IgD-negative memory B cell (primary cell): ENCODE measurements at places on chromosomes 2 and 18. TPM values are rescaled to one million over a fixed set of nuclear protein-coding genes. Genes with fewer than 3 reads are reported as not detected.

EDAR gene
- polyA plus RNA-seq = 0.26 TPM

RETSAT gene
- 10.6 TPM for polyA plus RNA-seq

GAREM1 gene
- not detected for polyA plus RNA-seq

COLEC11 gene
- polyA plus RNA-seq = not detected

LIPG gene
- polyA plus RNA-seq = not detected

RBM44 gene
- polyA plus RNA-seq = 0.11 TPM

TEKT4 gene
- polyA plus RNA-seq = not detected

CDC42EP3 gene
- polyA plus RNA-seq = 68.3 TPM

HK2 gene
- polyA plus RNA-seq = 4.3 TPM

GDF7 gene
- 0.74 TPM for polyA plus RNA-seq

FN1 gene
- 0.90 TPM for polyA plus RNA-seq

TRAPPC8 gene
- polyA plus RNA-seq = 18.5 TPM

FABP1 gene
- not detected for polyA plus RNA-seq

ERLEC1 gene
- polyA plus RNA-seq = 23.7 TPM

OBSL1 gene
- not detected for polyA plus RNA-seq

TPRKB gene
- 65.9 TPM for polyA plus RNA-seq

PRSS56 gene
- not detected for polyA plus RNA-seq
